CD4-positive, alpha-beta T cell treated with Interleukin-4 for 1 hour (primary cell): ENCODE measurements at places on chromosomes 7 and 10.

DNA sequence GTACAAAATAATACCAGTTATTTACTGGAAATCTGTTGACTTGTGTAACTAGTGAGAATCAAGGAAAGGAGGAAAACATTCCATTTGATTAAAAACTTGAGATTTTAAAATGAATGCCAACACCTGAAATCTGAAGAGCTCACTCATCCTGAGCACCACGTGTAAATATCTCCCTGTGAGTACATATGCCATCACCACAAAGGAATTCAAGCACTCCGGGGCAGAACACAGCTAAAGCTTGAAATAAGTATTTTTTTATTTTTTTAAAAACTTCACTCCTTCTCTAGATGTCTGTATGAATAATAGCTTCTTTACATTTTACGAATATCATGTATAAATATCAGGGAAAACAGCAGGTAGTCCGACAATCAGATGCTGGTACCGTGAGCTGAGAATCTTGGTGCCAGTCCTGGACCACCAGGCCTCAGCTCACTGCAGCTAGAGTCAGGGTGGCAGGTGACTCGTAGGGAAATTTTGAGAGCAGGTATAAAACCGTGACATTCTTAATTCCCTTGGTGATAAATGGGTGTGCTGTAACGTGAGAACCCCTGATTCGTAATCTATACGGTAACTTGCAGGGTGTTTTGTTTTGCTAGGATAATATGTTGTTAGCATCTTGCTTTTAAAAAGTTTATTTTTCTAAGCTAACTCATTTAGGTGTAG is 12.7 kb downstream of the LMTK2 start:
- DNase-seq, result no peak

DNA sequence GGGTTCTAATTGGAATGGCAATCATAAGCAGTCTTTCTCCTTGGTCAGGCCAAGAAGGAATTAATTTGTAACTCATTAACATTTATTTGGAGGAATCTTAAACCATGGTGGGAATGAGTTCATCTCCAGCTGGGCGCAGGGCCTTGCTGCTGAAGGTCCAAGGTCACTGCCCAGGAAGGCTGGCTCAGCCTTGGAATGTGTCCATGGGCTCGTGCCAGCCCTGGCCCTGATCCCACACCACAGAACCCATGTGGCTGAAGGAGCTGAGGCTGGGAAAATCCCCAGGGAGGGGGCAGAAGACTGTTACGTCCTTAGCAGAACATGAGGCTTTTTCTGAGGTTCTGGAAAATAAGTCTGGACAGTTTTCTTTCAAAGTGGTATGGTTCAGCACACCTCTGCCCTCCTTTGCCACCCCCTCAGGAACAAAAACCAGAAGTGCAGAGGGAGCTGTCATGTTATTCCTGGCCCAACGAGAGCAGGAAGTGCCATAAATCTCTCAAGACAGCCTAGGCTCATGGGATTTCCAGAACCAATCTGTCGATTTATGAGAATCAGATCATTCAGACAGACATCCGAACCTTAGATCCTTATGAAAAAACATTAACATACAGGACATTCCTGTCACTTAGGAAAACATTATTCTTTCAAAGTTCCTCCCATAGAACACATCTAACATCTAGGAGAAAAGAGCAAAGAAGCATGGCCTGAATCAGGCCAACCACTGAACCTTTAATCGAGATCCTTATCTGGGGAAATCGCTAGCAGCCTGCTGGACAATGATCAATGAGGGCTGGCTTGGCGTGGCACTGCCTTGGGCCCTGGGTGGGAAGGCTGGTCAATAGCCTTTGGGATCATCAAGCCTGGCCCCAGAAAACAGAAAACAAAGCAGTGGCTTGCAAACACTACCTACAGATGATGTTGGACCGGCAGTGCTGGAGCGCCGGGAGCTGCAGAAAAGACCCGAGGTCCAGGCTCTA is 134.3 kb downstream of the TAX1BP1 start:
- DNase-seq, result no peak

DNA sequence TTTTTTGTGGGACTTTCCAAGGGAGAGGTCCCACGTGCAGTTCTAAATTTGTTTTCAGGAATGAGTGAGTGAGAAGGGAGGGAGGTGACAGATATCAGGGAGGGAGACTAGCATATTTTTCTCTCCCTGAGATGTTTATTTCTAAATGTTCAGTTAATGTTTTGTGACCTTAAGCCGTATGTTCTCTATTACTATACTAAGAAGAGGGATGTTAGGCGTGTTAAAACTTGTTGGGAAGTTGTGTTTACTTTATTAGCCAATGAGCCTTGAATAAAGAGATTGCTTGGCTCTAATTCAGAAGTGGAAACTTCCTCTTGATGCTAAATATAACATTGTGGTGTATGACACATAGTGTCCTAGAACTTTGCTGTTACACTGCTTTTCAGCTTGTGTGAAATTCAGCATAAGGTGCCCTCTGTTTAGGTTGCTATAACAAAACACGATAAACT is 37.3 kb downstream of the DNAH11 start:
- DNase-seq, result no peak

GRCh38 chr7:81721437-81721836 is 48.4 kb downstream of the HGF start:
- DNase-seq, result no peak

- DNase-seq, result no peak
Measured at GRCh38 chr7:158582089-158582456, 5.5 kb downstream of the PTPRN2 start.

- no peak for DNase-seq
Measured at GRCh38 chr7:101838837-101839483, 21.5 kb downstream of the CUX1 start.

DNA sequence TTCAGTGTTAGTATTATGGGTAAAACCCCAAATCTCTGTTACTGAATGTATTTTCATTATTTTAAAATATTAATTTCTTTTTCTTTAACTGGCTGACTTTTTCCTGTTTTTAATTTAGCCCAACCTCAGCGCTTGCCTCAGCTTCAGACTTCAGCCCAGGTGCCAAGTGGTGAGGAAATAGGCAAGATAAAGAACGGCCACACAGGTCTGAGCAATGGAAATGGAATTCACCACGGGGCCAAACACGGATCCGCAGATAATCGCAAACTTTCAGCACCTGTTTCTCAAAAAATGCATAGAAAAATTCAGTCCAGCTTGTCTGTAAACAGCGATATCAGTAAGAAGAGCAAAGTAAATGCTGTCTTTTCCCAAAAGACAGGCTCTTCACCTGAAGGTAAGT is 57.5 kb downstream of the MDFIC start:
- DNase-seq, result no peak

- no peak for DNase-seq
Measured at GRCh38 chr7:38122501-38122900, 55.5 kb upstream of the STARD3NL start.

- no peak for DNase-seq
Measured at GRCh38 chr10:78547905-78548304, 514.2 kb downstream of the RPS24 start.

GRCh38 chr10:20593649-20594048 is 303.5 kb downstream of the NEBL start:
- no peak for DNase-seq

DNA sequence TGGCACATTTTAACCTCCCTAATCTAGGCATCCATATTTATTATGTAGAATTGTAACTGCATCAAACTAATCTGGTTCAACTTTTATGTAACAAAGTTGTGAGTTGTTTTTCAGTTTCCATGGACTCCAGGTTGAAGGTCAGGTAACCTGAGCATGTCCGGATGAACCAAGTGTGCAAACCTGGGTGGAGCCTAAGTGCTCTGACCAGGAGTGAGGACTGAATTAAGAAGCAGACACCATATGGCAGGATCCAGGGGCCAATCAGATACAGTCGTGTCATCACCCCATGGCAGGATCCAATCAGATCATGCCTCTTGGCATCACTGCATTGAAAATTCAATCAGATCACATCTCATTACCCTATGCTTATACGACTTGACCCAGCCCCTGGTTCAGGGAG is 41.2 kb upstream of the PHYHIPL start:
- no peak for DNase-seq

- no peak for DNase-seq
Measured at GRCh38 chr7:99822731-99823718, 4.8 kb upstream of the CYP3A43 start.

- DNase-seq, result no peak
Measured at GRCh38 chr7:30321089-30321881, 36.9 kb downstream of the ZNRF2 start.

DNA sequence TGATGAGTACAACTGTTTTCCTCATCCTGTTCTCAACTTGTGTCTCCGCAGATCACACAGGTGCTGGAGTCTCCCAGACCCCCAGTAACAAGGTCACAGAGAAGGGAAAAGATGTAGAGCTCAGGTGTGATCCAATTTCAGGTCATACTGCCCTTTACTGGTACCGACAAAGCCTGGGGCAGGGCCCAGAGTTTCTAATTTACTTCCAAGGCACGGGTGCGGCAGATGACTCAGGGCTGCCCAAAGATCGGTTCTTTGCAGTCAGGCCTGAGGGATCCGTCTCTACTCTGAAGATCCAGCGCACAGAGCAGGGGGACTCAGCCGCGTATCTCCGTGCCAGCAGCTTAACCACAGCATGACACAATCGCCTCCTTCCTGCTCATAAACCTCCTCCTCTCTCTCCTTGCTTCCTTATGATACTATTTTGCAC is 126.7 kb upstream of the PRSS58 start:
- no peak for DNase-seq

DNA sequence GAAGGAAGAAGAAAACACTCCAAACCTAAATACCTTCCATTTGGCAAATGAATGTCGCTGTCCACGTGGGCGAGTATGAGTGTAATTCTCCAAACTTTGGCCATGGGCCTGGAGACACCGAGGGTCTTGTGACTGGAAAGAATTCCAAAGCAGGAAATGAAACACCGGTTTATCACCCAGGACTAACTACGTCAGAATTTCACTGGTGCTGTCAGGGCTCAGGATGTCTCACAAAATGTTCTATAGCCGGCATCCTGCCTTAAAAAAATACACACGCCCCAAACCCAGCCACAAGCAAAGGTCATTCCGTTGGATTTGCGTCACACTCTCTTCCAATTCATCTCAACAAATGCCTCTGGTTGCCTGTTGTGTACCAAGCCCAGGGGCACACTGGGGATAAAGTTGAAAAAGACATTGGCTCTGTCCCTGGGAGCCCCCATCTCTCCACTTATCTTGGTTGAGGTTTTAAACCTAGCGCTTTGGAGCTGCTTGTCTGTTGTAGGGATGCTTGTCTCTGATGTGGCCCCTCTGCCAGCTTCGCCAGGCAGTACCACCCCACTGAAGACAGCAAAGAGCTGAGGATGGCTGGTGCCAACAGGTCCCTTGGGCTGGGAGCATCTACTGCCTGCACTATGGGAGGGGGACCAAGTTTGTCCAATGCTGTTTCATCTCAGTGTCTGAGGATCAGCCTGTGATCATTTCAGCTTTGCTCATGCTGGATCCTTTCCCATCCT is 31.2 kb downstream of the GSTO2 start:
- no peak for DNase-seq

DNA sequence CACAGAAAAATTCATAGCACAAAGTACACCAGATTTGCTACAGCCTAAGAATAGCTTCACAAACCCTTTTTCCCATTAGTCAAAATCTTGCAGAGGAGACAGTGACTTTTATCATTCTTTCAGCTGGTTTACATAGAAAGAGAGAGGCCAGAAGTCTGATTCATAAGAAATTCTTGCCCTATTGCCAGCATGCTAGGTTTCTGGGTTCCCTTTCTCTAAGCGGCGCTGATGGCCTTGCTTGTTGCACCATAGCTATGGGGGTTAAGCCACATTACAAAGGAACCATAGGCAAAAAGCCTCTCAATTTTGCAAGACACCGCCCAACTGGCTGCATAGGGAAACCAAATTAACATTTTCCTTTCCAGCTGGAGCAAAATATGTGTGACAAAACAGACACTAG is 87.4 kb downstream of the ZNF467 start:
- no peak for DNase-seq

GRCh38 chr7:31228957-31229356 is 111.6 kb downstream of the NEUROD6 start:
- no peak for DNase-seq

- DNase-seq, result peak; percentile 35
Measured at GRCh38 chr7:65251851-65252620, 121.6 kb upstream of the ZNF92 start.

GRCh38 chr7:153682628-153683027 is 369.6 kb upstream of the DPP6 start:
- DNase-seq, result no peak

DNA sequence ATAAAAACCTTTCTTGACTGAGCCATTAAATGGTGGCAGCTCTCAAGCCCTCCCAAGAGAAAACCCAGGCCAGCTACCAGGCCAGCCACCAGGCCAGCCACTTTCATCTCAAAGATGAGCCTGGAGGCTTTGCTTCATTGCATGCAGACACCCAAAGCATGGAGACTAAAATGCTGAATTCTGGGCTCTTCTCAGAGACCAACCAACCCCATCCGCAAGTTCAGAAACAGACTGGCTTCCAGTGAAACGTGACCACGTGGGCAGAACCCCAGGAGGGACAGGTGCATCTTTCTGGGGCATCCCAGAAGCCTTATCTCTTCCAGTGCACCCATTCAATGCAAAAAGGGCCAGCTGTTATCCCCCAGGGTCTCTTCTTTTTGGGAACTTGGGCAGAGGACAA is 20.9 kb downstream of the CHST15 start:
- DNase-seq, result no peak

DNA sequence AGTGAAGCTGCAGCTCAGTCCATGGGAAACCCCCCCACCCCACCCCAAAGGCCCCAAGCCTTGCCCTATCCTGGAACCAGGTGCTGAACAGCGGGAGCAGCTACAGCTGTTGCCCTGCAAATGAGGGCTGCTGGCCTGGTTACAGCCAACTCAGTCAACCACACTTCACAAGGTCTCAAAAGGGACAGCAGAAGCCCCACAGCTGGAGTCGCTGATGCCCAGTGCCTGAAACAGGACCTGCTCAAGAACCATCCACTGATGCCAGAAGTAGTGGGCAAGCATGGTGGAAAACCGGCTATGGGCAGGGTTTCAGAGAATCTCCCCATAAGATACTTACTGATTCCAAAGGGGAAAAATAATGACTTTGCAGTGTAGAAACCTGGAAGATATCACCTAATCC is 110.3 kb downstream of the SLC37A3 start:
- DNase-seq, result no peak

GRCh38 chr10:71243756-71244395 is 31.5 kb downstream of the UNC5B start:
- no peak for DNase-seq

- DNase-seq, result no peak
Measured at GRCh38 chr7:45659496-45660139, 85.5 kb downstream of the ADCY1 start.

GRCh38 chr10:63722537-63722936 is 201.3 kb downstream of the REEP3 start:
- no peak for DNase-seq

GRCh38 chr10:91191584-91191919 is 28.9 kb upstream of the PCGF5 start:
- DNase-seq, result no peak

GRCh38 chr10:13672548-13672947 is 85.8 kb downstream of the PRPF18 start:
- DNase-seq, result no peak

DNA sequence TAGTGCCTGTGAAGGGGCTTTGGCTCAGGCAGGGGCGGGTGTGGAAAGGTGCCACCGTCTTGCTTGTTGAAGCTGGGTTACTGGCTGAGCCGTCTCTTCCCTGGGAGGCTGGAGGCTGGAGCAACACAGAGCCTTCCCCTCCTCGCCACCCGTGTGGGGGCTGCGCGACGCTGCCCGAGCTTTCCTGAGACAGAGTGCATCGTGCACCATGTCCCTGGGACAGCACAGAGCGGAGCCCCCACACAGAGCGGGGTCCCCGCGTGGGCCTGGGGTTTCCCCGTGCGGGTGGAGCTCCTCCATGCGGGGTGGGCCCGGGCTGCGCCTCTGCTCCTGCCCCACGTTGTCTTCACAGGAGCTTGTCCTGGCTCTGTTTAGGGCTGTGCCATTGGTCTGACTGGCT is 69.9 kb downstream of the INPP5A start:
- no peak for DNase-seq

- DNase-seq, result no peak
Measured at GRCh38 chr10:110708776-110709443, 64.8 kb downstream of the RBM20 start.
